Activated T-cell treated with anti-CD3 and anti-CD28 coated beads for 48 hours (primary cell): ENCODE measurements at places on chromosomes 3 and 15.

DNA sequence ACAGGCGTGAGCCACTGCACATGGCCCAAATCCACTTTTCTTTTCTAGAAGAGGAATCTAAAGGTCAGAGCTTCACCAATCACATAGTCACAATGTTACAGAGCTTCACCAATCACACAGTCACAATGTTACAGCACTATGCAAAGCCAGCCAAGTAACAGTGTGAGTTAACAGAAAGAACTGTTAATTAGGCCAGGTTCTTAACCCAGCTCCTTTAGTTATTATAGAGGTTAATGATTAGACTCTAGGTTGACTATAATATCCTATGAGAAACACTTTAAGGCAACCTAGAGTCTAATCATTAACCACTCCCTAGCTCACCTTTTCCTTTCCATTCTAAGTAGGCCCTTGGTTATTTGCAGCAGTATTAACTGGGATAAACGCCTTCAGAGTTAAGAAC is 54.0 kb downstream of the TASOR start:
- DNase-seq = no peak

GRCh38 chr15:80317389-80318182 is 65.6 kb upstream of the CTXND1 start:
- no peak for DNase-seq

DNA sequence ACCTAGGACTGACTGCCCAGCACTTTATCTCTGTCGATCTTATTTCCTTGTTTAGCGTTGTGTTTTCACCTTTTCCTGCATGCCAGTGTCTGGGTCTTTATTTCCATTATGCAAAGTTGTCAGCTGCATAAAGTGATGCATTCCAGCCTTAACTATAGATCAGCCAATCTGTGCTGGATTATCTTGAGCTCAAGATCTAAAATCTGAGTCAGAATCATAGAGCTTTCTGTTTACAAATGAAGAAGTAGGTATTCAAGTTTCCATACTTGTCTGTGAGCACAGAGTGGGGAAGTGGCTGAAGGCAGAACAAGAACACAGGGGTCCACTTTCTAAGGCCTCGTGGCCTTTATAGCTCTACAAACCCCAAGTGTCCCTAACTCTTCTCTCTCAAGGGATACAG is 82.4 kb upstream of the PLCL2 start:
- DNase-seq = no peak

DNA sequence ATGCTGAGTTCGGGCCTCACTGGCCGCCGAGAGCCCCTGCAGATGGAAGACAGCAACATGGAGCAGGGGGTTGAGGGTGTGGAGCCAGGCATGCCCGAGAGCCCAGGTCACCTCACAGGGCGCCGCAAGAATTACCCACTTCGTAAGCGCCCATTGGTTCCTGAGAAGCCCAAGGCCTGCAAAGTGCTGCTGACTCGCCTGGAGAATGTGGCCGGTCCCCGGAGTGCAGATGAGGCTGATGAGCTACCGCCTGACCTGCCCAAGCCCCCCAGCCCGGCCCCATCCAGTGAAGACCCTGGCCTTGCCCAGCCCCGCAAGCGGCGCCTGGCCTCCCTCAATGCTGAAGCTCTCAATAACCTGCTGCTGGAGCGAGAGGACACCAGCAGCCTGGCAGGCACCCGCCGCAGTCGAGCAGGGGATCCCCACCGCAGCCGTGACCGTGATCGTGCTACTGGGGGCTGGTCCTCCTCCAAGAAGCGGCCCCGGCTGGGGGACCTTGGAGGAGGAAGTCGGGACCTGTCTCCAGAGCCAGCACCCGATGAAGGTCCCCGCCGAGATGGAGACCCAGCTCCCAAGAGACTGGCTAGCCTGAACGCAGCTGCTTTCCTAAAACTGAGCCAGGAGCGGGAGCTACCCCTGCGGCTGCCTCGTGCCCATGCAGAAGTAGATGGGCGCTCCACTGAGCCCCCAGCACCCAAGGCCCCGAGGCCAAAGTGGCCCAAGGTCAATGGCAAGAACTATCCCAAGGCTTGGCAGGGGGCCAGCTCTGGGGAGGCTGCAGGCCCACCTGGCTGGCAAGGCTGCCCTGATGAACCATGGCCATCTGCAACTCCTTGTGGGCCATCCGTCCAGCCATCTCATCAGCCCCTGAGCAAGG is 12.1 kb upstream of the CHST14 start:
- no peak for DNase-seq

- no peak for DNase-seq
These were observed 1047.2 kb downstream of the ROBO2 start for GRCh38 chr3:78087134-78087533.

DNA sequence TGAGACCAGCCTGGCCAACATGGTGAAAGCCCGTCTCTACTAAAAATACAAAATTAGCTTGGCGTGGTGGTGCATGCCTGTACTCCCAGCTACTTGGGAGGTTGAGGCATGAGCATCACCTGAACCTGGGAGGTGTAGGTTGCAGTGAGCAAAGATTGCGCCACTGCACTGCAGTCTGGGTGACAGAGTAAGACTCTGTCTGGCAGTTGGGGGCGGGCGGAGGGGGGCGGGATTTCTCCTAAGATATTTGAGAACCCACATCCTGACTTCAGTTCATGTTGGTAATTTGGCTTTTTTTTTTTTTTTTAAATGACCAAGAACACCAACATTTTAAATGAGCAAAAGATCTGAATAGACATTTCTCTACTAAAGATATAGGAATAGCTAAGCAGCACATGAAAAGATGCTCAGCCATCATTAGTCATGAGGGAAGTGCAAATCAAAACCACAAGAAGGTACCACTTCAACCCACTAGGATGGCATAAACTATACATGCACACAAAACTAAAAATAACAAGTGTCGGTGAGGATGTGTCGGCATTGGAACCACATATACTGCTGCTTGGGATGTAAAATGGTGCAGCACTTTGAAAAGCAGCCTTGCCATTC is 75.6 kb upstream of the LMOD3 start:
- peak; percentile 56 for DNase-seq

- no peak for DNase-seq
These were observed 11.3 kb upstream of the SOX2 start for GRCh38 chr3:181700168-181701087.

- DNase-seq = no peak
These were observed 13.2 kb upstream of the NMB start for GRCh38 chr15:84671211-84671610.

DNA sequence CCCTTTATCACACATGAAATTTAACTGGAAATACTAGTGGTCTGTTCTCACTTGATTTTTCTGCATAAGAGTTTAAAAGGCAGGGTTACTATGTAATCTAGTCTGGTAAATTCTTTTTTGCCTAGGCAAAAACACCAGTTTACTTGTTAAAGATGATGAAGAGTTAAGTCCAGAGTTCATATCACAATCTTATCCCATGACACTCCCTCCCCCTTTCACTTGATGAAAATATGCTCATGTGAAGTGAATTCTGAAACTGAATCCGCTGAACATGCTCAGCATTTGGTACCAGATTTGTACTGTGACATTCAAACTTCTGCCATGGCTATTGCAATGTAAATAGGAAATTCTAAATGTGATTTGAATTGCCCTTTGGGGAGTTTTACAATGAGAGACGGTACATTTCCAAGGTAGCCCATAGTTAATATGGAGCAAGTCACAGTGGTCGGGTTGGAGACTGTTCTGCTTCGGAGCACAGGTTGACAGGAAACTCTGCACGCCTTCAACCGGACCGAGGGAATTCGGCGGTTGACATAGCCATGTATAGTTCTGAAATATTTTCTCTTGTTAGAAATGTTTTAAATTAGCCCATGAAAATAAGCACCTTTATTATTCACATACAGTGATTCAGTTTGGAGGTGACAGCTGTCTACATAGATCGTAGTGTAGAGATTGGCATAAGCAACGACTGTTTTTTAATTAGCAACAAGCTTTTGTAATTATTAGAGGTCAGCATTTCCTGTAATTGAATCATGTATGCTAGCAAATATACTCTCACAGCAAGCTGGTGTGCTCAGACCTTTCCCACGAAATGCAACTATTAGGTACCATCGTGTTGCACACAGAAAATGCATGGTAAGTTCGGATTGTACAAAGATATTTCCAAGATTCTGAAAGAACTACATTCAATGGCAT is 768.6 kb upstream of the GOLIM4 start:
- DNase-seq = no peak

DNA sequence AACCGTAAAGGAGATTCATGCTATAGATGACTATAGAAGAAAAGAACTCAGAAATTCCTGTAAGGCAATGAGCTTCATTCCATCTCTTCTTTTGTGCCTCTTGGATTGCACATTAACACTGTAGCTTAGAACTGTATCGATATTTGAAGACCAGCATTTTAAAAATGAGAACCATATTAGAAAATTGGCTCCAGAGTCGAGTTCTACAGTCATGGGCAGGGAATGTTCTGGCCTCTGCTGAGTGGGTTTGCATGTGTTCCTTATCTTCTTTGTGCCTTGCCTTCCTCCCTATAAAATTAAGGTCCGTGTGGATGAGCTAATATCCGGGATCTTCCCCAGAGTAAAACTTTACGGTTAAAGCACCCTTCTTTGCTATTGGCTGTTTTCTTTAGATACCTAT is 77.4 kb upstream of the PLCL2 start:
- DNase-seq = no peak

GRCh38 chr3:36707623-36708409 is 56.5 kb downstream of the DCLK3 start:
- DNase-seq = no peak

DNA sequence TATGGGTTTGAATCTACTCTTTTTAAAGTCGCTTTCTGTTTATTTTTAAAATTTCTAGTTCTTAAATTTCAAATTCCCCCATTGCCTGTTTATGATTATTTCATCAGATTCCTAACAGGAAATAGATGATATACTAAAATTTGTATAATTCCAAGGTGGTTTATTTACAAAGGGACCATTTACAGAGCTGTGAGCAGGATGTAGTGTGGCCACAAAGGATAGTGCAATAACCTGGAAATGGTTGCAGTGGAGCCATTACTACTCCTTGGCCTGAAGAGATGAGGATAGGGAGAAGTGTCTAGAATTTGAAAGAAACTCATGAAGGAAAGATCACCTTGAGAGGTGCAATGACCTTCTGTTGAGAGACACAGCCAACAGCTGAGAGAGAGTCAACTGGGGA is 58.5 kb upstream of the AP4E1 start:
- no peak for DNase-seq

DNA sequence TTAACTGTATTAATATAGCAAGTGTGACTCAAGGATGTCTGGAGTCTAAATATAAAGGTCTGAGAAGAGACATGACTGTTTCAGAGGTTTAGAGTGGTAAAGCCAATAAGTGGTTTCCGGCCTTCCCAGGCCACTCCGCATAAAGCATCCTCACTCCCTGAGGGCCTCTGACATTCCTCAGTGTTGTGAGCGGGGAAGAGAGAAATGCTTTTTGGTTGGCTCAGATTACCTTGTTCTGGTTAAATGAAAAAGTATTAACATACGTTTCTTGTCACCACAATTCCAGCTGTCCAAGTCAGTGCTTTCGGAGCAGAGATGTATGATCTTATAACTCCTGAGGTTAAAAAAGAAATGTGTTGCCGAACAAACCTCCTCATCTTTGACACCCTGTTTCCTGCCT is 103.8 kb downstream of the RBMS3 start:
- no peak for DNase-seq

- no peak for DNase-seq
These were observed 231.7 kb upstream of the ARRDC4 start for GRCh38 chr15:97728791-97729190.

GRCh38 chr3:184927796-184928315 is 115.9 kb downstream of the VPS8 start:
- DNase-seq = no peak

DNA sequence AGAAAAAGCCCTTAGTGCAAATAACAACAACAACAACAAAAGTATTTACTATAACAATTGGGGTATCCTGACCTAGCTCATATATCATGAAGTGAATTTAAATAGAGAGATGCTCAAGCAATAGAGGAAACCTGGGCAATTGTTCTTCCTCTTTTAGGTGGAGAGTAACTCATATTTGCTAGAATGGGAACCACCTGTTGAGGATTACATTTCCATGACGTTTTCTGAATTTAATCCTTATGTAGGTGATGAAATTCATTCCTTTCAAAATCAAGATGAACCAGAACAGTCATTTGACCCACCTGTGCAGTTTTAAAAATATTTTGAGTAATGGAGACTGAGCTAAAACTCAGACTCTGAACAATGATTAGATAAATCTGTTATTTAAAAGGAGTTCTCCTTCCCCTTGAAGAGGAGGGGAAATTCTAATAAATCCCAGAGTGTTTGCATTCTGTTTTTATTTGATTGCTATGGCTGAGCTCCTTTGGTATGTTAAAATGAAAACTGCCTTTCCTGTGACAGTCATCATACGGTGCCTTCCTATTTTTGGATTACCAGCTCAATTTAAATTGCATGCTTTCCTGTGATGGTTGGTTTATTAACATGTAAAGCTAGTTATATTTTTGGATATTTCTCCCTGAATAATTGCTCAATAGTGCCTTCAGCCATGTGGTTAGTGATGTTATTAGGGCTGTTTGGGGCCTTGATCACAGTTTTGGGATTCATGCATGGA is 24.3 kb downstream of the VPS8 start:
- DNase-seq = no peak

DNA sequence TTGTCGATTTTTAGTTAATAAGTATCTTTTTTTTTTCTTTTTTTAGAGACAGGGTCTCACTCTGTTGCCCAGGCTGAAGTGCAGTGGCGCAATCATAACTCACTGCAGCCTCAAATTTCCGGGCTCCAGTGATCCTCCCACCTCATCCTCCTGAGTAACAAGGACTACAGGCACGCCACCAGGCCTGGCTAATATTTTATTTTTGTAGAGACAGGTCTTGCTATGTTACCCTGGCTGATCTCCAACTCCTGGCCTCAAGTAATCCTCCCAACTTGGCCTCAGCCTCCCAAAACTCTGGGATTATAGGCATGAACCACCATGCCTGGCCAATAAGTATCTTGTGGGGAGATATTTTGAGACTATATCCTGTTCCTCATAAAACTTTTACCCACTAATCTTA is 29.4 kb upstream of the ARID3B start:
- DNase-seq = no peak

- no peak for DNase-seq
These were observed 59.8 kb downstream of the TP53BP1 start for GRCh38 chr15:43433165-43433564.

DNA sequence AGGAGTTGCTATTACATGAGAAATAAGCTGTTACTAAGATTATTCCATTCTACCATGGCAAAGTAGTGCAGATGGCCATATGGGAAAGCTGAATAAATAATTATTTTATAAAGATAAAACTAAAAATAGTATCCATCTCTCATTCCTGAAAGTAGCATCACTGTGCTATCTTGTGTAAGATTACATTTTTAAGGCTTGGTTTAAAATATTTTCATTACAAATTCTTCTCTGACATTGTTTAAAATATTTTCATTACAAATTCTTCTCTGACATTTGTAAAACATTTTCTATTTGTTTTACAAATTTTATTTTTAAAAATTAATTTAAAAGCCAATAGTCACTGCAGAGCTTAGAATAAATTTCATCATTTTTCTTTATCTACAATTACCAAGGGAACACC is 665.5 kb upstream of the NAALADL2 start:
- no peak for DNase-seq
